ENCODE measurements at places on chromosomes 2 and 18.

DNA sequence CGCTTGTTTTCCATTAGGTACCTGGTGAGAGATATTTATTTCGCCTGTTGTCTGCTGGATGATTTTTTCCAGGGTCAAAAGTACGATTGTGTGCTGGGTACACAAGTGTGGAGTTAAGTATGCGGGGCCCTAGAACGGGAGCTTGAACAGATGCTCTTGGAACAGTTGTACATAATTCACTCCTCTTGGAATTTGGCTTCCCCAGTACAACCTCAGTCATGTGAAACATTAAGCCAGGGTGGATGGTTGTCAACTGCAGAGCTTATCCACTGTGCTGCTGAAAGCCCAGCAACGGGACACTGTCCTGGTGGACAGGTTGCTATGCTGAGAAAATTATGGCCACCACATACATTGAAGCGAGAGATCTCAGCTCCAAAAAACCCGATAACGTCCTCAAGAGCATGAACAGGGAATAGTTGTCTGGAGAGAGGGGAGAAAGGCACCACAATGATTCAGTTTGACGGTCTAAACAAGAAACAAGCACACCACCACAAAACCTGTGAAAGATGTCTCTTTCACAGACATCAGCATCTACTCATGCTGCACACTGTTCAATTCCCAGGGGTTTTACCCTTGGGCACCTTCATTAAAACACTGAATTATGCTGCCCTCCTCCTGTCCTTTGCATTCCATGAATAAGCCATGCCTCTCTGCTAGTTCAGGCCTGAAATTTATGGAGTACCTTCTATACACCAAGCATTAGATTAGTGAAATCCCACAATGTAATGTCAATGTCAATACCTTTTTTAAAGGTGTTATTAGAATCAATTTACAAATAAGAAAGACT, 176.8 kb upstream of the TRIB2 start:
- DNase-seq, result no peak

GRCh38 chr2:227256605-227257004, 68.4 kb upstream of the MFF start:
- DNase-seq, result no peak

DNA sequence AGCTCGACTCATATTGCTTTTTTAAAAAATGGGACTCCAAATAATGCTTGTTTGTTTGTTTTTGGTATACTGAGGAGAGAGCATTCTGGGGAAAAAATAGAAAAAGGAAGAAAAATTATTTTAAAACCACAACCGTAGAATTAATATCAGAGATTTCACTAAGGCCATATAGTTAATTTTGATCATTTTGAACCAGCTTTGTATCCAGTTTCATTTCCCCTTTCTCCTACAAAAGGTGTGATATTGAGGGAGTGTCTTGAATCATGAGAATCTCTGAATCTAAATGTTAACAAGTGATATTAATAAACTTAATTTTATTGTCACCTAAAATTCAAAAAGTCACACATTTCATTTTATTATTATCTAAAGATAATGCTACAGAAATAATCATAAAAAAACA, 198.5 kb upstream of the GALNT5 start:
- DNase-seq, result no peak

- DNase-seq, result no peak
Measured at GRCh38 chr2:138359532-138359931, 142.0 kb upstream of the SPOPL start.

- no peak for DNase-seq
Measured at GRCh38 chr2:238584617-238585016, 157.9 kb downstream of the ASB1 start.

DNA sequence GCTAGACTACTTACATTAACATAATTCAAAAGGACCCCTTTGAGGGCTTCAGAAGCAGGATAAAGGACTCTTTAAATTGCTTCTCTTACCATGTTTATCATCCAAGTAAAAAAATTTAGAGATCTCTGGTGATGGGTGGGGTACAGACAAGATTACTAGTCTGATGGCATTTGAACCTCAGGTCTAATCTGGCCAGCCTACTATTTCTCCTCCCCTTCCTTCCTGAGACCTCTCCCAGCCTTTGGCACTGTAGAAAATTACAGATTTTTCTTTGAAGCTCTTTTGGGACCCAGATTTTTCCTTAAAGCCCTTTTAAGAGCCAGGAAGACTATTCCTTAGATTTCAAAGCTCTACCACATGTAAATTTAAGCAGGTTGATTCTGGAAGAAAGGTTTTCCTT, 28.9 kb downstream of the GCA start:
- DNase-seq, result no peak

- DNase-seq, result no peak
Measured at GRCh38 chr2:144503242-144503641, 16.7 kb downstream of the ZEB2 start.

DNA sequence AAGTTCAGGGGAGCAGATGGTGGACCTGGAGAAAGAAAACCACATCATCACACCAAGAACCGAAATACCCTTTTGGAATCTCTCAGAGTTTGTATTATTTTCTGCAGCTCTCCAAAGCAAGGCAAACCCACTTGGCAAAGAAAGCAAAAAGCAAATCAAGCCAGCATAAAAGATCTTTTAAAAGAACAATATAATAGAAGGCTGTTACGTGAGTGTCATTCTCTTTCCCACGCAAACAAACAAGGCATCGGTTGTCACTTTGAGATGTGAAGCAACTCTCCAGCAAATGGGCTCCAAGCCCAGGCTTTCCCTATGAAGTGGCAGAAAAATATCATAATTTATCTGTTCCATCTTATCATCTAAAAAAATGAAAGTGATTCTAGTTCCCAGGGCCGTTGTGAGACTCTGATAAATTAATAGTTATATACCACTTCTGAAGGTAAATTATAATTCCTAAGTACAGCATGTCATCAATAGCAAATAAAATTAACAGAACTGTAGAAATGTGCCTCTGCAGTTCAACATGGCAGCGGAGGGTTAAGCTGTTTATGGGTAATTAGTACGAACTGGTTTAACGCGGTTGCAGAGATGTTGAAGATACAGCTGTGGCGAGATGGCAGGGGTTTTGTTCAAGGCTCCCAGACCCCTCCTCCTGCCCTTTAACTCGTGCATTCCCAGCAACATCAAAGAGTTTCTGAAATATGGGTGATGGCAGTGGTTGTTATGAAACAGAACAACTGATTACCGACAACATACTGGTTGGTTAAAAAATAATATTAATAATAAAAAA, 89.2 kb downstream of the EPHA4 start:
- no peak for DNase-seq

- no peak for DNase-seq
Measured at GRCh38 chr2:84925336-84925723, 19.9 kb downstream of the TMSB10 start.

- DNase-seq, result no peak
Measured at GRCh38 chr18:27136208-27136535, 48.9 kb downstream of the CHST9 start.

DNA sequence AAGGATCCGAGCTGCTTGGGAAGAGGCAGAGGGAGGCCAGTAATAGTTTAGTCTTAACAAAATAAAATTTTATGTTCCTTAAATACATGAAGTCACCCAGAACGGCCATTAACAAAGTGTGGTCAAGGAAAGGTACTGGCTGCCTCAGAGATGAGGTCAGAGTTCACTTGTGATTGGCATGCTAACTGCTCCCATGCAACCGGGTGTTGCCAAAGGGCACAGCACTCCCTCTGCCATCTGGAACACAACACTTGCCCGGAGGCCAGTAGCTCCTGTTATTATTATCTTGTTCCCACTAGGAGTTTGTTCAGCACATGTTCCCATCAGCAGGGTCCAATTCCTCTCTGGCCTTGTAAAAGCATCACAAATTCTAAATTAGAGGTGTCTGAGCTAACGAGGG, 207.0 kb downstream of the CYP26B1 start:
- no peak for DNase-seq

GRCh38 chr2:117470311-117471095, 344.0 kb upstream of the DDX18 start:
- peak; percentile 18 for DNase-seq

- no peak for DNase-seq
Measured at GRCh38 chr2:200222791-200223190, 83.7 kb upstream of the SPATS2L start.
